ENCODE measurements at places on chromosomes 2 and 18.

- DNase-seq, result no peak
Measured at GRCh38 chr2:142502402-142502801, 371.6 kb upstream of the LRP1B start.

DNA sequence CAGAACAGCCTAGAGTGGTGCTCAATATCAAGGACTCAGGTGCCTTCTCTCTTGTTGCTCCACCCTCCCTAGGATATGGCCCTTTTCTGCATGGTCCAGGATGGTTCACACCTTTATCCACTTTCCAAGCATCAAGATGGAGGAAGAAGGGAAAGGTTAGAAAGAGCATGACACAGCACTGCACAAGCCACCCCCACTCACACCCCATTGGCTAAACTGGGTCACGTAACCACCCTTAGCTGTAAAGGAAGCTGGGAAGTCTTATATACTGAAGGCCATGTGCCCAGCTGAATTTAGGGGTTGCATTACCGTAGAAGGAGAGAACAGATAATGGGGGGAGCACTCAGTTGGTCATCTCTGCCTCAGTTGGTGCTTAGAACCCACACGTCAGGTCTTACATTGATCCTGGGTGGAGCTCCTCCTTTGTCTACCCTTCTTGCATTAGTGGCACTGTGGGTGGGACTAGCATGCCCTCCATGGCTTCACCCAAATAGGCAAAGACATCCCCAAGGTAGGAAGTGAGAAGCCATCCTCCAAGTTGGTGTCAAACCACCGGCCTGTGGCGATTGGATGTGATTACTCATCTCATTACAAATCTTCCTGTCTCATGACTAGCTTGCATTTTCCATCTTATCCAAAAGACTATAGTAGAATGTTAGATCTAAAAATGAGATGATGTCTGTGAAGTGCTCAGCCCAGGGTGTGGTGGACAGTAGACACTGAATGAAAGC, 248.5 kb downstream of the HAUS1 start:
- no peak for DNase-seq

DNA sequence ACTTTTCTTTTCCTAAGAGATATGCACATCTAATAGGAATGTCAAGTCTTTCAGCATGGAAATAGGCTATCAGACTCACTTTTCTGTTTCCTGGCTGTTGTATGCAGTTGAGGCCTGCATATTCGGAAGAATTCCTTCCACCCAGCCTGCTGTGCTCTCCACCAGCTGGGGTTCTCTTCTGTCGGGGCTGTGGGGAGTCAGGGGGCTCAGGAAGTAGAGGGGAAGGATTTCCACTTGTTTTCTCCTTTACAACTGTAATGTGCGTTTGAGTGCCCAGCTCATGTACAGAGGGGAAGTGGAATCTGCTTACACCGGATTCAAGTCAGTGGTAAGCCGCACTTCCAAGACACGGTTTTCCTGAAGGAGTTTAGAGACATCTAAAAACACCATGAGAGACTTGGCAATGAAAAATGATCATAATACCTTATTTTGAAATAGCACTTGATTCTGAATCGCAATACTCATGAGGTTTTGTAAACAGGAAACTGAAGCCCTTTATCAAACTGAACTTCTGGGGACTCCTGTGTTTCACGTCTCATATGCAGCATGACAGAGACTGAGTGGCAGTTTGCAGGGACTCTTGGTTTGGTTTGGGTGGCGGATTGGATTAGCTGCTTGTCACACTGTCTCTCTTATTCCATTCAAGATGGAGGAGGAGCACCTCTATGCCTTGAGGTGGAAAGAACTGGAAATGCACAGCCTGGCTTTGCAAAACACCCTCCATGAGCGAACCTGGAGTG, 90.4 kb downstream of the MTCL1 start:
- DNase-seq, result no peak

- DNase-seq, result no peak
Measured at GRCh38 chr2:102021779-102022178, 30.0 kb downstream of the IL1R2 start.

DNA sequence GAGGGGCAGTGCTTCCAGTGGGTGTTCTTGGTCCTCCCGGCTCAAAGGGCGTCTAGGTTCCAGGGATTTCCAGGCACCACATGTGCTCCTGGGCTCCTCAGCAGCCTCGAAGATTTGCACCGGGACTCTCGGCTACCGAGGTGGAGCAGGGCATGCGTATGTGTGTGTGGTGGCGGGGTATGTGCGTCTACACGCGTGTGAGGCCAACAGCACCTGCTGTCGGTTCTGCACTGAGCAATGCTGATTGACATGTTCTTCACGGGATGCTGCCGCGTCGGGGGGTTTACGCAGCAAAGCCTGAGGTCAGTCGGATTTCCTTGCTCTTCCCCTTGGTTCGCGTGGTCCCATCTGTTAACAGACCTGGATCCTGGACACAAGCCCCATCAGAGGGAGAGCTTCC, 119.8 kb downstream of the NDUFA10 start:
- DNase-seq, result no peak

DNA sequence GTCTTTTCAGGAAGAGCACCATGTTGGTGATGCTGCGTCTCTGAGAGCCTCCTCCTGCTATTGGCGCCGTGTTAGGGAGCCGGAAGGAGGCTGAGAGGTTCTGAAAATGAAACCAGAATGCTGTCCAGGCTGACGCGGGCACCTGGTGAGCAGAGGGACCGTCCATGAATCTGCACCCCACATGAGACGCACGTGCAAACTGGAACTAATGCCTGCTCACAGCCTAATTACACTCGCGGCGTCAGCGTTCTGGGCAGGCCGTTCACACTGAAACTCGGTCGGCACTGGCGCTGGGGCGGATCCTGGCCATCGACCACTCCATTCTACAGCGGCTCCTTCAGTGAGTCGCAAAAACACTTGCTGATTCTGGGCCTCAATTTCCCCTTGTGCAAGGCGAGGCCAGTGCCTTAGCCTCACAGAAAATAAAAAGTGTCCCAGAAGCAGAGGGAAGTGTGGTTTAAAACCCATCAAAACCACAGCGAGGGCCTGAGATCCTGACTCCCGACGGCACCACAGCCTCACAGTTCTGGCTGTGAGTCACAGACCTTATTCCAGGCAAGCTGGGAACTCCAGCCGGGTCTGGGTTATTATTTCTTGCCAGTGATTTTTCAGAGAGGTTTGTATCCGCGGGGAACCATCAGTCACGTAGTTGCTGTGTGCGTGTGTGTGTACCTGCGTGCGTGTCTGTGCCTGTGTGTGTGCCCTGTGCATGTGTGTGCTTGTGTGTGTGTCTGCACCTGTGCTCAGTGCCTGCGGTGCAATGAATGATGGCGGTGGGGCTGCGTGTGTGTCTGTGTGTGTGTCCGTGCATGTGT, 49.1 kb upstream of the CTDP1 start:
- DNase-seq, result no peak

- no peak for DNase-seq
Measured at GRCh38 chr2:191845876-191846514, 893 bp downstream of the CAVIN2 start.

- no peak for DNase-seq
Measured at GRCh38 chr2:28445448-28446258, 50.2 kb upstream of the PLB1 start.

DNA sequence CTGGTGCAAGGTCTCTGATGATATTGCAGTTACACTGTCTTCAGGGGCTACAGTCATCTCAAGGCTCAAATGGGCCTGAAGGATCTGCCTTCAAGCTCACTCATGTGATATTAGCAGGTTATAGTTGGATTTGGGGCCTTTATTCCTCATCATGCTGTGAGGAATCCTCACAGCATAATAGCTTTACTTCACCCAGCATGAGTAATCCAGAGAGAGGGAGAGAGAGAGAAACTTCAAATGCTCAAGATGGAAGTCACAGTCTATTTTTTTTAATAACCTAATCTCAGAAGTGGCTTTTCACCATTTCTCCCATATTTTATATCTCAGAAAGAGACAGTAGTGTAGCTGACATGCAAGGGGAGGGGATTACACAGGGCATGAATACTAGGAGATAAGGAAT, 658.7 kb downstream of the EPHA4 start:
- DNase-seq, result no peak

DNA sequence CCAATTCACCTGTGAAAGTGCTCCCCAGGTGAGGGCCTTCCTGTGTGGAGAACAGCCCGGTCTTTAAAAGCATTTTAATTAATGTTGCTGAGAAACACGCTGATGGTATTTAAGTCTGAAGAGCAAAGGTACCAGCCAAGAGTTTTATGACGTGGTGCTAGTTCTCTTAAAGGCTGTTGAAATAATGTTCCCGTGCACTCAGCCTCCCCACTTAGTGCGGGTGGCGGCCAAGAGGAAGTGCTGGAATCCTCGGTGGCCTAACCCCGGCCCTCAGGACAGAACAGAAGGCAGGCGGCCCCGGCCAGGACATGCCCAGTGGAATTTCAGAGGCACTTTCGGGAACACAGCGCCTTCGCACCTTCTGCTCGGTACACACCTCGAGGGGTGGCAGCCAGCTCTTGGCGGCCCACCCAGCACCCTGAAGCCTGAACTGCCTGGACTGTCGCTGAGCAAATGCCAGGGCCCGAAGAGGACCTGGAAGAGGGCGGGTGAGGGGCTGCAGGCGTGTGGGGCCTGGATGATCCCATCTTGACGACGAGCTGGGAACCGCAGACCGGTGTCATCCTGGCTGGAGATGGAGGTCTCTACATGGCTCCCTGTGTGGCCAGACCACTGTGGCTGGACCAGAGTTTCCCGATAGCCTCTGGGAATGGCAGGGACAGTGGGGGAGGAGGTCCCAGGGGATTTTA, 142.9 kb downstream of the ASB1 start:
- DNase-seq, result no peak

- no peak for DNase-seq
Measured at GRCh38 chr18:30676053-30676480, 366.5 kb downstream of the DSC3 start.

GRCh38 chr18:62445386-62445917, 77.4 kb upstream of the ZCCHC2 start:
- no peak for DNase-seq

DNA sequence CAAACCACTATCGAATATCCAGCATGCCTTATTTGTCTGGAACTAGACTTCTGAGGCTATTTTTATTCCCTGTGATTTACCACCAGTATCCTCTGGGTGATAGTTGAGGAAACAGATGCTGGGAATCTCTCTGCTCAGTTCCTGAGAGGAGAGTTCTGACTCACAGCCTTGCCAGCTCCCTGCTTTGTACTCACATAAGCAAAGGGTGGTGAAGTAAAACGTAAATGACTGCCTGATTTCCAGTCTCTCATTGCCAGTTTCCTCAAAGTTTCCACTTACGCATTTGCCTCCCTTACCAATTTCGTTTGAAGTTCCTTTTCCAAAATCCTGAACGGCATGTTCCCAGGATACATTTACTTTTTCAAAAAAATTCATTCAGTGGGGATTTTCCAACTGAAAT, 69.2 kb upstream of the HNRNPA3 start:
- no peak for DNase-seq

- no peak for DNase-seq
Measured at GRCh38 chr2:191637182-191638078, 40.5 kb upstream of the NABP1 start.

DNA sequence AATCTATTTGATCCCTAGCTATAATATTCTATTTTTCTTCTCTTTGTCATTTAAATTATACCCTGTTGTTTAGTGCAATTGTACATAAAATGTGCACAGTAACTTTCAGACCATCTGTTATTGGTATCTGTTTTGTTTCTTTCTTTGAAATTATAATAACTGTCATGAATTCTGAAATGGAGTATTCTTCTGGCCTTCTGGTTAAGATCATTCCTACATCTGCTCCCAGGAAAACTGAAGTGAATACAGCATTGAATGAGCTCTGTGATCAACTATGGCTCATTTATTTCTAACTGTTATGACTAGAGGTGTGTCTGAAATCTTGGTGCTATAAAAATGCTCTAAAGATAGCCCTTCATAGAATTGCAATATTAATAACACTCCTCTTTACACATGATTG, 788.4 kb upstream of the TMEFF2 start:
- DNase-seq, result no peak

DNA sequence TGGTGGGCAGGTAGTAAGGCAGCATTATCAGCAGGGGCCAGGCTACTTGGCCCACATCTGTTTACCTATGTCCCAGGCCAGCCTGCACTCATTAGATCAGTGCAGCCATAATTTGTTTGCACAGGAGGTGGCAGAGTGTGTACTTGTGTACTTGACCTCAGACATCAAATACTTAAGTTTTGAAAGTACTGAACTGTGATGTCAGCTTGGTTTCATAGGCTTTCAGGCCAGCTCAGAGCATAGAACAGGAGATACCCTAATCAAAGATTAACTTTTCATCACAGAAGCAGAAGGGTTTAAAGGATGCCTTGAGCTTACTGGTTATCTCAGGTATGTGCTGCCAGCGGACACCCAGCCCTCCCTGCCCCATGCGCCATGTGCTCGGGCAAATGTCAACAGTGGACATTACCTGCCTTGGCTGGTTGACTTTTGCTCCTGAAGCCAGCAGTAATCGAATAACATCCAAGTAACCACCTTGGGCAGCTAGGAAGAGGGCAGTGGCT, 33.2 kb downstream of the ANKRD29 start:
- no peak for DNase-seq
